Karpas-422 (cell line): ENCODE measurements at places on chromosomes 5 and 9. TPM values are rescaled to one million over a fixed set of nuclear protein-coding genes. Genes with fewer than 3 reads are reported as not detected.
A peak's percentile ranks its signal among the peaks of the same experiment; 100 is the strongest.

GRCh38 chr5:143142596-143143435 lies 260.7 kb downstream of the NR3C1 start:
- no peak for DNase-seq

DNA sequence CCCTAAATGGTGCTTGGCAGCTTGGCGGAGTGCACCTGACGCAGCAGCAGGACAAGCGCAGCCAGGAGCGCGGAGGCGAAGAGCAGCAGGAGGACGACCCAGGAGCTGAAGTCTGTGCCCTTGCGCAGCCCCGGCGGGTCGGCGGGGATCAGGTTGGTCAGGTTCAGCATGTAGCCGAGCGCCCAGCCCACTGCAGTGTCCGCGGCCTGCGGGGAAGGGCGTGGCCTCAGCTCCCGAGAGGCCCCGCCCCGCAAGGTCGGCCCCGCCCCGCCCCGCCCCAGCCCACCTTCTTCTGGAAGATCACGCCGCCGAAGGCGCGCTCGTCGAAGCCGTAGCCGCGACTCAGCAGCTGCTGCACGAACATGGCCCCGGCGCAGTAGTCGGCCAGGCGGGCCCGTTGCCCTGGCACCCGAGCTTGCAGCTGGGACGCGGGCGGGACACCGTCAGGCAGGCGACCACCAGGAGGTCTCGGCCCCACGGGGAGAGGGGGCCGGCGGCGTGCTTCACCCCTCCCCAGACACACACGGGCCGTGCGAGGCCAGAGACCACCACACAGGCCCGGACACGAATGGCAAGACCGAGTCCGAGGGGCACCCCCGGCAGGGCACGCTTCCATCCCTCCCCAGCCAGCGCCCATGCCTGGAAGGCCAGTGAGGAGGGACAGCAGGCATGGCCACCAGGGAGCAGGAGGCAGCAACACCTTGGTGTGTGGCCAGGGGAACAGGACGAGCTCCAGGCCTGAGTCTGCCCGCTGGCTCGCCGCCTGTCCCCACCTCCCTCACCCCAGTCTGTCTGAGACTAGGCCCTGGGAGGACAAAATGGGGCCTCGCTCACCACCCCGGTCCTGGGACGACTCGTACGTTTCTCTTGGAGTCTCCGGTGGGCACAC lies 2.9 kb upstream of the NPDC1 start:
- DNase-seq: no peak

DNA sequence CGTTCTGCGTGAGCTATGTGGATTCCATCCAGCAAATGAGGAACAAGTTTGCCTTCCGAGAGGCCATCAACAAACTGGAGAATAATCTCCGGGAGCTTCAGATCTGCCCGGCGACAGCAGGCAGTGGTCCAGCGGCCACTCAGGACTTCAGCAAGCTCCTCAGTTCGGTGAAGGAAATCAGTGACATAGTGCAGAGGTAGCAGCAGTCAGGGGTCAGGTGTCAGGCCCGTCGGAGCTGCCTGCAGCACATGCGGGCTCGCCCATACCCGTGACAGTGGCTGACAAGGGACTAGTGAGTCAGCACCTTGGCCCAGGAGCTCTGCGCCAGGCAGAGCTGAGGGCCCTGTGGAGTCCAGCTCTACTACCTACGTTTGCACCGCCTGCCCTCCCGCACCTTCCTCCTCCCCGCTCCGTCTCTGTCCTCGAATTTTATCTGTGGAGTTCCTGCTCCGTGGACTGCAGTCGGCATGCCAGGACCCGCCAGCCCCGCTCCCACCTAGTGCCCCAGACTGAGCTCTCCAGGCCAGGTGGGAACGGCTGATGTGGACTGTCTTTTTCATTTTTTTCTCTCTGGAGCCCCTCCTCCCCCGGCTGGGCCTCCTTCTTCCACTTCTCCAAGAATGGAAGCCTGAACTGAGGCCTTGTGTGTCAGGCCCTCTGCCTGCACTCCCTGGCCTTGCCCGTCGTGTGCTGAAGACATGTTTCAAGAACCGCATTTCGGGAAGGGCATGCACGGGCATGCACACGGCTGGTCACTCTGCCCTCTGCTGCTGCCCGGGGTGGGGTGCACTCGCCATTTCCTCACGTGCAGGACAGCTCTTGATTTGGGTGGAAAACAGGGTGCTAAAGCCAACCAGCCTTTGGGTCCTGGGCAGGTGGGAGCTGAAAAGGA lies 10.9 kb downstream of the QRFP start:
- no peak for DNase-seq

GRCh38 chr9:121331992-121332685 lies 37.9 kb downstream of the STOM start:
- DNase-seq: no peak

- DNase-seq: no peak
Measured at GRCh38 chr5:121313886-121314285, 537.8 kb upstream of the FTMT start.

DNA sequence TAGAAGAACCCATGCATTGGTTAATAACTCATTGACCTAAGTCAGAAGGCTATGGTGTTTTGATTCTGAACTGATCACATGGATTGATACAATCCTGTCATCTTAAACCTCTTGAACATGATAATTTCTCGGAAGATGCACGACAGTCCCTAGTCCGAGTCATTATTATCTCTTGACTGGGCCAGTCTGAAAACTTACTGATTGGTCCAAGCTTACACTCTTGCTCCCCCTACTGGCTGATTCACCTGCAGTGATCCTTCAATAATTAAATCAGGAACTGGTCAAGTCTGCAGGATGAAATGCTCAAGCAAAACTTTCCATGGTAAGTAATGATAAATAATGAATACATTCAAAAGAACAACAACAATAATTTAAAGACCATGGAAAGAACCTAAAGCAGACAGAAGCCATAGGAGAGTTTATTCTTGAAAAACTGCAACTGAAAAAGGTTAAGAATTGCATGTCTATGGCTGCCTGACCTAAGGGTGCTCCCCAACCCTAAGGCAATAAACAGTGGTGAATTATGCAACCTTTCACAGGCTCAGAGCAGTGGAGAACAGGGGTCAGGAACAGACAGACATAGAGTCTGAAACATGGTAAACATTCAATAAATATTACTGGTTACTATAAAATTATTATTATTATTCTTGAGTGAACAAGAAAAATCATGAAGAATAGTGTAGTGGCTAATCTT lies 79.3 kb downstream of the BRINP1 start:
- DNase-seq: peak; percentile 86

DNA sequence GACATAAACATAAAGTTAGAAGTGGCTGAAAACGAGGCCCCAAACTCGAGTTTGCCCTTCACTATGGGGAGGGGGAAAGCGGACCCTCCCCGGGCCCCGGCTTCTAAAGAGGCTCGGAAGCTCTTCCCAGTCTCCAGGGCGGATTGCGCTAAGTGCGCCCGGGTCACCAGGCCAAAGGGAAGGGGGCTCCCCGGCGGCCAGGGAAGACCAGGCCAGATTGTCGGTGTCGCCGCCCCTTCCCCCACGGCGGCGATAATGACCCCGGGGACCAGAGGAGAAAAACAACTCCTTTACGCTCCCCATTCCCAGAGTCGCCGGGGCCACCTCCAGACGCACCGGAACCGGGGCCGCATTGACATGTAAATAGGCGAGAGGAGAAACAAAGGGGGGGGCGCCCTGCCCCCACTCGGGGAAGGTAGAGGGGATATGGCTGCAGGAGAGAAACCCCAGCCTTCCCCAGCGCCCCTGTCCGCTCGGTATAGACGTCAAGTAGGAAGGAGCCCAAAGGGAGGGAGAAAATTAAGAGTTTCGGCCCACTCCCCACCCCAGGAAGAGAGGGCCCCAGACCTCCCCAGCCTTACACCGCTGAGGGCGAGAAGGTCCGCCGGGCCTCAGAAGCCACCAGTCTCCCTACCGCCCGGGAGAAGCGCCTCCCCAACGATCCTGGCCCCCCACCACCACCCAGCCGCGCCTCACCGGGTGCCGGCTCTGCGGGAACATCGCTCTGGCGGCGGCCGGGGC lies 1.7 kb downstream of the TLE1 start:
- DNase-seq: no peak

CFAP157 gene
- total RNA-seq: not detected in 2 replicates

LYRM7 gene
- total RNA-seq: 18.8 and 28.4 TPM in 2 replicates

DNA sequence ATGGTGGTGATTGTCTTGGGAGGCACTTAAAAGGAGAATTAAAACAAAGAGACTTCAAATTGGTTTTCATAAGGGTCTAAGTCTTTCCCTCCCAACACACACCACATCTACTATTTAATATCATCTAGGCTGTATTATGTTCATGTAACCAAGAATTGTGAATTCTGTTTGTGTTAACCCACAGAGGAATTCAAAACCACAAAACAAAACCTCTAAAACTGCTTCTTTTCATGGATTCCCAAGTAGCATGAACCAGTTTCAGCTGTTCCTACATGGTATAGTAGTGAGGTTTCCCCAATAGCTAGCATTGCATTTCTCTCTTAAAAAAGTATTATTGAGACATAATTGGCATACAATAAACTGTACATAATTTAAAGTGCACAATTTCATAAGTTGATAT lies 283.8 kb downstream of the CD180 start:
- no peak for DNase-seq

- no peak for DNase-seq
Measured at GRCh38 chr9:21747175-21747574, 55.3 kb upstream of the MTAP start.

GRCh38 chr5:173765029-173765644 lies 123.0 kb upstream of the CPEB4 start:
- no peak for DNase-seq
